H1 (cell line): ENCODE measurements at places on chromosomes 7 and 10. TPM values are rescaled to one million over a fixed set of nuclear protein-coding genes. Genes with fewer than 3 reads are reported as not detected.

TCF7L2 gene
- total RNA-seq, result 63.7 and 67.3 TPM in 2 replicates

C7orf57 gene
- 0.27 and 0.56 TPM in 2 replicates for total RNA-seq

- no peak for DNase-seq
- peaks cover 18% of the 10 kb centered on the region for H3K4me1 ChIP-seq
- H3K4me3 ChIP-seq, result no peak overlapping the region
Observed at GRCh38 chr7:73429622-73430505, 3.7 kb upstream of the FZD9 start.

DNA sequence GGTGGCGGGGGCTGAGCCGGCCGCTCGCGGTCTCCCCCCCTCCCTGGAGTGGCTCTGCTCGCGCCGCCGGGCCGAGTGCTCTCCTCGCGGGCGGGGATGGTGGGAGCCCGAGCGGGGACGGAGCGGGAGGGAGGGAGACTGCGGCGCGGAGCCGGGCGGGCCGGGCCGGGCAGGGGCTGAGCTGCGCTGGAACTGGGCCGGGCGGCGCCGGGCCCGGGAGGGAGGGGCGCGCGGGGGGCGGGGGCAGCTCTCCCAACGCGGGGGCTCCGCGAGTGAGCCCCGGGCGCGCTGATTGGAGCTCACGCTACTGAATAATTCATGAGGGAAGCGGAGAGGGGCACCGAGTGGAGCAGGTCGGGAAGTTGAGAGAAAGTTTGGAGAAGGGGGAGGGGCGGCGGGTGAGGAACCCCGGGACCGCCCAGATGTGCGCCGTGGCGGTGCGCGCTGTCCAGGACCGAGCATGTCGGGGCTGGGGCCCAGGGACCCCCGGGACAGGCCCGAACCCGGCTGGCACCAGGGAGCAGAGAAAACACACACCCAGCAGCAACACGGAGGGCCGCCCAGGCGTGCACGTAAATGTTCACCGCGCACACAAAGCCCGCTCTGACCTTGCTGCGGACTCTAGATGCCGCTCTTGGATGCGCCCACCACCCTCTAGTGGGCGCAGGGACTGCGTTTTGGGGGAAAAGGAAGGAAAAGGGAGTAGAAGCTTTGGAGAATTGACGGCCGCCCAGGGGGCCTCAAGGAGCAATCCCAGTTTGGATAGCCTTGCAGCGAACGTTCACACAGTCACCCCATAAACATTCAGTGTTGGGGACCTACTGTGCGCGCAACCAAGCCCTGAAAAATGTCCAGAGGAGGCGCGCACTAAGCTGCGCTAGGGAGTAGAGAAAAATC, at the start of gene EPHB4:
Gene EPHB4, minus strand, starts transcription at position 194 of the 897 bp plus-strand sequence. CDS start 493 bp downstream, outside the sequence.
- DNase-seq, result no peak
- peaks cover 9% of the 10 kb centered on the region for H3K4me1 ChIP-seq
- peaks cover 14% of the 10 kb centered on the region for H3K36me3 ChIP-seq
- no peaks in the 10 kb centered on the region for H3K27me3 ChIP-seq

DNA sequence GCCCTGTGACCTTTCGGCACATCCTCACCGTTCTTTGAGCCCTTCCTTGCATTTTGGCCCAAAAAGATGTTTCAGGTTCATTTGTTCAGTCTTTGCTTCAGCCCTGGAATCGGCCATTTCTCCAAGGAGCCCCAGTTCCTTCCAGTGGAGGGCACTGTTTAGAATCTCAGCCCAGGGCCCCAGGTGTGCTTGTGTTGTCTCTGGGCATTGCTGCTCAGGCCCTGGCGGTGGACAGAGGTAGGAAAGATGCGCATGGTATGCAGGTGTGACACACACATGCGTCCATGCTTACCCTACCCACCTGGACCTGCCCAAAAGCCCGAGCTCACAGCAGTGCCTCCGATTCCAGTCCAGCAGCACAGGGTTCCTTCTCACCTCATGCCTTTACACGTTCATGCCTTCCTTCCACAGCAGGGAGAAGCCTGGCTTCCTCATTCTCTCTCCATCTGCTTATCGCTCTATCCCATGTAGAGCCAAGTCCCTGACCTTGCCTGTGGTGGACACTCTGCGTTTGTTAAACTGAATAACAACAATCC, 70.6 kb downstream of the LHPP start:
- no peaks in the 10 kb centered on the region for H3K27me3 ChIP-seq
- H3K4me1 ChIP-seq, result peaks cover 10% of the 10 kb centered on the region
- no peak overlapping the region for H3K27ac ChIP-seq
- no peak overlapping the region for H3K4me3 ChIP-seq
- DNase-seq, result peak; percentile 78
- no peaks in the 10 kb centered on the region for H3K36me3 ChIP-seq
